ENCODE measurements at places on chromosomes 4 and X.

DNA sequence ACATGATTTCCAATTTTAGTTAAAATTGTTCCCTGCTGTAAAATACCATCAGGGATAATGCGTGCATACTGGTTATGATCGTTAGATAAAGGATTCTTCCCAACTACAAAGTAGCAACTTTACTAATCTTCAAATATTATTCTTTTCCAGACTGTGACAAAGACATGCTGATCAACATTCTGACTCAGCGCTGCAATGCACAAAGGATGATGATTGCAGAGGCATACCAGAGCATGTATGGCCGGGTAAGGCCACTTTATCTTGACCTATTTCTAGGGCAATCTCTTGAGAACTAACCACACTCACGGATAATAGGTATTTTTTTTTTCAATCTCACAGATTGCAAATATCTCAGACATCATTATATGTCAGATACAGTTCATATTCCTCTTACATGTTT, 47.0 kb downstream of the ANXA10 start:
- DNase-seq: no peak

GRCh38 chrX:97260679-97261078, 377.0 kb downstream of the RPA4 start:
- no peak for DNase-seq

- no peak for DNase-seq
These were observed 20.5 kb upstream of the CBR4 start for GRCh38 chr4:169030562-169030982.

GRCh38 chrX:11064851-11065600, 46.1 kb upstream of the HCCS start:
- no peak for DNase-seq

- DNase-seq: no peak
These were observed 517.8 kb upstream of the IGFBP7 start for GRCh38 chr4:57628004-57628403.

DNA sequence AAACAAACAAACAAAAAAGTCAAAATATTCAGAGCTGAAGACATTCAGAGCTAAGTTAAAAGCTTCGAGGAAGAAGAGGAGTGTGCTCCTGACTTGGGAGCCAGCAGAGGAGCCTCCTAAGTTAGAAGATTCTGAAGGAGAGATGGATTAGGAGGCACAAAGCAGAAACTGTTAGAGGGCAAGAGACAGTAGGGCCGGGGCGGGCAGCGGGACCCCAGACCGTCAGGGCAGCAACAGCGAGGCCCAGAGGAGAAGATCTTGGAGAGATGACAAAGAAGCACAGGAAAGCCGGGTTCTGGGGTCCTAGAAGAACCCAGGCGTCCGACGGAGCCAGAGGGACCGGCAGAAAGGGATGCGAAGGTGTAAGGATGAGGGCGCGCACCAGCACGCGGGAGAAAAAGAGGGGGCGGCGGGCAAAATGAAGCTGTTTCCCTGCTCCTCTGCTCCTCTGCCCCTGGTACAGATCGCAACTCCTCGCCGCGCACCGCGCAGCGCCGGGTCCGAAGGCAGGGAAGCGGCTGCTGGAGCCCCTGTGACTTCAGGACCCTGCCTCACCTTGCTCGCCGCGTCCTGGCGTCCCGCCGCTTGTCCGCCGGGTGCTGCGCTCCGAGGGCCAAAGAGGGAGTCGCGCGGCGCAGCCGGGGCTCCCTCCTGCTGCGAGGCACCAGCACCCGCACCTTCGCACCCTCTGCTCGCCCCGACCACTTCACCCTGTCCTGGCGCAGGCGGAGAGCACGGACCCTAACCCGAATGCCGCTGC, 477 bp downstream of the KLHL13 start:
- DNase-seq: no peak

DNA sequence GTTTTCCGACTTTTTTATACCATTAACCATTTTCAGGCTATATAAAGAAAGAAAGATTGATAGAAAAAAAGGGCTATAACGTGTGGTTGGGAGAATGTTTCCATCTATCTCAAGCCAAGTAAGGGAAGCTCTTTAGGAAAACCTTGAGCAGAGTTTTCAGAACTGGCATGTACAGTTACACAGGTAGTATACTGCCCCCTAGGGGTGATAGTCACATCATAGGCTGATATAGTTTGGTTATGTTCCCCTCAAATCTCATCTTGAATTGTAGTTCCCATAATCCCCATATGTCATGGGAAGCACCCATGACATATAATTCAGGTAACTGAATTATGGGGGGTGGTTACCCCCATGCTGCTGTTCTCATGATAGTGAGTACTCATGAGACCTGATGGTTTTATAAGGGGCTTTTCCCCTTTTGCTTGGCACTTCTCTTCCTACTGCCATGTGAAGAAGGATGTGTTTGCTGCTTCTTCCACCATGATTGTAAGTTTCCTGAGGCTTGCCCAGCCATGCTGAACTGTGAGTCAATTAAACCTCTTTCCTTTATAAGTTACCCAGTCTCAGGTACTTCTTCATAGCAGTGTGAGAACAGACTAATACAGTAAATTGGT, 186.8 kb downstream of the TMA16 start:
- no peak for DNase-seq

GRCh38 chrX:87578978-87579377, 61.4 kb downstream of the KLHL4 start:
- no peak for DNase-seq

DNA sequence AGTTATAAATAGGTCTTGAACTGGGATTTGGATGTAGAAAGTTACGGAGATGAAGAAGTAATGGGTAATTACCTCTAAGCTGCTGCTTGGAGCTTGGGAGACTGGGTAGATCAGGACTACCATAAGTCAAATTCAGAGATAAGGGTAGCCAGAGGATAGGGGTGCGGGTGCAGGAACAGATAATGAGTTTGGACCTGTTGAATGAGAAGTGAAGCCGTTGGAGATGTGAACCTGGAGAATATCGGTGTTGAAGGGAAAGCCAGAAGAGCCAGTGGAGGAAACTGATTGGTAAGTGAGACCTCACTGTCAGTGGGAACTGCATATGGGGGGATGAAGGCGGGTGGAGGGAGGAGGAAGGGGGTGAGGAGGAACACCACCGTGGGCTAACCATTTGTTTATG, 618 bp upstream of the FOXO4 start:
- DNase-seq: no peak

DNA sequence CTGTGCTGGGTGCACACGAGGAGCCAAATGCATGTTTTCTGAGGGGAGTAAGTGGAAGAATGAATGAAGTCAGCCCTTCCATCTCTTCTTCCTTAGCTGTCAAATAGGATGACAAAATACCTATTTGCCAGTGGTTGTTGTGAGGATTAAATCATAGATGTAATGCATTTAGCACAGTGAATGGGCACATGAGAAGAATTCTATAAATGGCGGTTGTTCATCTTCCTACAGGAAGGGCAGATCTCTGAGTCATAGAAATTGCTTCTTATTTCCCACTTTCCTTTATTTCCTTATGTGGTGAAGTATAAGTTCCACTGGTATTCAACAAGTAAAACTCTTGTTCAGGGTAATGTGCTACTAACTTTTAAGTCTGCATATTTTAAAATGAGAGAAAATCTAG, 83.1 kb downstream of the SORBS2 start:
- DNase-seq: no peak

DNA sequence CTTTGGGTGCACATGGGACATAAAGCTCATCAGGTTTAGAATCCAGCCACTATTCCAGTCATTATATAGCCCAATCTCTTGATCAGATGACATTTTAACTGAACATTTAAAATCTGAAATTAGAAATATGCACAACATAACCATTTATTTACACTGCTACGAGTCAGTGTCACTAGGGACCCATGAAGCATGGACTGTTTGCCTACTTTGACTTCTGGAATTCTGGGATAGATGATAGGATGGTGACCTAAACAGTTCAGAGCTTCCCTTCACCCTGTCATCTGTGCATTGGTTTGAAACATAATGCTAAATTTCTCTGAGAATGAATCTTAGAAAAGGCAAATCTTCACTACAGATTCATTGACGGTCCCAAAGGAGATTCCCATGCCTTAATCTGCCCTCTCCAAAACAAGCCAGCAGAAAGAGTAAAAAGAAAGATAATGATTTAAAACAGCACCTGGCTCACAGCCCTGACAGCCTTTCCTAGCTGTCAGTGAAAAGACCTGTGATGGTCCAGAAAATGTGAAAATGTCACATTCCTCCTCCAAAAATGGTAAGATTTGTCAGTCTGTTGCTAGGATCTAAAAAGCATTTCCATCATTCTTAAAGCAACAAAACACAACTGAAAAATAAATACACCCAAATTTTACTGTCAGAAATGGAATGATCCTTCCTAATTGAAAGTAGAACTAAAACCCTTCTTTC, 18.9 kb upstream of the HERC3 start:
- no peak for DNase-seq

DNA sequence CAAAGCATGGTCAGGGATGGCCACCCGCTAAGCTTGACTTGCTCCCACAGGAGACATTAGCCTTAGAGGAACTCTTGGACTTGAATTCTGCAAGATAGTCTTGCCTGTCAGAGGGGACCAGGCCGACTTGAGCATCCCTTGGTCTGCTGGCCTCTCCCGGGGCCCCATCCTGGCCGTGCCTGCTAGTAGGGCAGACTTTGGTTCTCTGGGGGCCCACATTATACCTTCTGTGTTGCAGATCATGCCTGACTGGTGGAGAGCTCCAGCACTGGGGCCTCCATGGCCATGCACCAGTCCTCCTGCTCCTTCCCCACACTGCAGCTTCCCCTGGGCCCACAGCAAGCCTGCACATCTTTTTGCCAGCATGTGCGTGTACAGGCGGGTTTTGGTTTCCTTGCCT, 46.5 kb downstream of the DACH2 start:
- DNase-seq: no peak

GRCh38 chrX:126338916-126339315, 172.8 kb upstream of the DCAF12L2 start:
- no peak for DNase-seq

DNA sequence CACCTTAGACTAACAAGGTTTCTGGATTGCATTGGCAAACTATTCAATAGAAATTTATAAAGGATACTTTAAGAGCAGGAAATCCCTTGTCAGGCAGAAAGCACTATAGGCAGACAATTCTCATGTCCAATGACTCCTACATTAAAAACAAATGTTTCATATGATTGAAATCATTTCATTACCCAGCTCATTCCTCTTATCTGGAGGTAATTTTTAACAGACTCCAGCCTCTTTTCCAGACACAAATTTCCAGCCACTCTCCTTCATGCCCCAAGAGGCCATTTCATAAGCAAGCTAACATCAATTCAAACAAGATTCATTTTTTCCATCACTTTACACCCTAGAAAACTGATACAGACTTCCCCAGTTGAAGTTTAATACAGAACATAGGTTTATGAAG, 495.1 kb upstream of the FRG1 start:
- DNase-seq: no peak

DNA sequence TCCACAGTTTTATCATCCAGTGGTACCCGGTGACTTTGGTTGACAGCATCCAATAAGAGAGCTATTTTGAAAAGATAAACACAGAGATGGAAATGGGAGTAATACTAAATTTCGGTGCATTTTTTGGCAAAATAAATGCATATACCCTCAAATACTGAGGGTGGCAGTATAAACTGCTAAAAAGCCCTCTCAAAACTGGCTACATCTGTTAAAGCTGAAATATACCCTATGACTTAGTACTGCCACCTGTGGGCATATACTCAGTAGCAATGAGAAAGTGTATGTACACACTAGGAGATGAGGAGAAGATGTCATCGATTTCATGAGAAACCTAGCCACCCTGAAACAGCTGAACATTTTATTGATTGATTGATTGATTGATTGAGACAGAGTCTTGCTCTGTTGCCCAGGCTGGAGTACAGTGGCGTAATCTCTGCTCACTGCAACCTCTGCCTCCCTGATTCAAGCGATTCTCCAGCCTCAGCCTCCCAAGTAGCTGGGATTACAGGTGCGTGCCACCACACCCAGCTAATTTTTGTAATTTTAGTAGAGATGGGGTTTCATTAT, 12.2 kb upstream of the TMEM128 start:
- DNase-seq: no peak

DNA sequence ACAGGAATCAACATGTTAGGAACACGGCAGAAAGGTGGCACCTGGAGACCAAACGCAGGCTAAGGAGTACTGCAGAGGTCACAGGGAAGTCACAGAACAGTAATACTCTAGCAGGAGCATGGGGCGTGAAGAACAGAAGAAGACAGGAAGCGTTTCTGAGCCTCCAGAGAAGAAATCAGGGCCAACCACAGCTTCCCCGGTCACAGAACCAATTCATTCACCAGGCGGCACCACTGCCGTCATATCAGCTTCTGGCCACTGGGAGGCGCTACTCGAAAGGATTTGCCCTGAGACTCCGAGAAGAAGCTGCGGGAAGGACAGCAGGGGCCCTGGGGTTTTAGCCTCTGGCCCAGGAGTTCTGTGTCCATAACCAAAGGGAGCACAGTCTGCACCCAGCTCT, 78.0 kb upstream of the DRD5 start:
- DNase-seq: no peak

GRCh38 chr4:23750125-23750524, 139.7 kb downstream of the PPARGC1A start:
- no peak for DNase-seq

GRCh38 chr4:24245491-24245820, 338.9 kb downstream of the DHX15 start:
- DNase-seq: no peak

DNA sequence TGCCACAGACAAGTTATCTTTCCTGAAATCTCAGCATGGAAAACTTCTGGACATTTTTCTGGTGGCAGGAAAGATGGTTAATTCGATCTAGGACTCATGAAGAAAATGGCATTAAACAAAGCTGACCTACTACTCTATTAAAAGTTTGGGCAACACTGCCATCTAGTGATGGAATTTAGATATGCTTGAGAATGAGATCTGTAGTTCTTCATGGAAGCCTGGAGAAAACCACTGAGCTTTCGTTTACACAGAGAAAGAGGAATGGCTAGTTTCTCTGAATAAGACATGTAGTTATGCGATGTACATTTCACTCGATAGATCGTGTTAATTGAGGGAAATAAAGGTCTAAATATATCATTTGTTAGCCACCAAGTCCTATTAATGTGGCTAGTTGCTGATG, 51.7 kb upstream of the CHRDL1 start:
- DNase-seq: peak; percentile 22

DNA sequence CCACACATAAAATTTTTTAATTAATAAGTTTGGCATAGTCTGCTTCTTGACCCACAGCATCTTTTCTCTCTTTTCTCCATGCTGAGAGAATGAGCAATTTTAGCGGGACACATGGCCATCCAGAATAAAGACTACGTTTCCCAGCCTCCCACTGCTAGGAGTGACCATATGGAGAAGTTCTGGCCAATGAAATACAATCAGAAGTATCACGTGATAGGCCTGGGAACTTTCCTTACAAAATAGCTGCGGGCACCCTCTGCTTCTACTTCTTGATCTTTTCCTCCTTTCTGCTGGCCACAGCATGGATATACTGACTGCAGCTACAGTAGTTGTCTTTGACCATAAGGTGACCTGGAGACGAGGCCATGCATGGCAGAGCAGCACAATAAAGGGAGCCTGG, 348.0 kb downstream of the BCOR start:
- DNase-seq: no peak

DNA sequence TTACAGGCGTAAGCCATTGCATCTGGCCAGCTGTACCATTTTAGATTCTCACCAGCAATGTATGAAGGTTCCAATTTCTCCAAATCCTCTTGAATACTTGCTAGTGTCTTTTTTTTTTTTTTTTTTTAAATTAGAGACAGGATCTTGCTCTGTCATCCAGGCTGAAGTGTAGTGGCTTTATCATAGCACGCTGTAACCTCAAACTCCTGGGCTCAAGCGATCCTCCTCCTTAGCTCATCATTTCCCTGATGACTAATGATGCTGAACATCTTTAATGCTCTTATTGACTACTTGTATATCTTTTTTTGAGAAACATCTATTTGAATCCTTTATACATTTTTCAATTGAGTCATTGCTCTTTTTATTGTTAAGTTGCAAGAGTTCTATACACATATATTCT, 40.3 kb downstream of the HDAC8 start:
- DNase-seq: no peak
